Amniotic epithelial cell (primary cell): ENCODE measurements at places on chromosomes 5 and 9.

- peak; percentile 37 for DNase-seq
Measured at GRCh38 chr5:135829681-135830383, 4.6 kb upstream of the SLC25A48 start.

GRCh38 chr5:89187268-89187667 lies 304.3 kb upstream of the MEF2C start:
- DNase-seq, result no peak

DNA sequence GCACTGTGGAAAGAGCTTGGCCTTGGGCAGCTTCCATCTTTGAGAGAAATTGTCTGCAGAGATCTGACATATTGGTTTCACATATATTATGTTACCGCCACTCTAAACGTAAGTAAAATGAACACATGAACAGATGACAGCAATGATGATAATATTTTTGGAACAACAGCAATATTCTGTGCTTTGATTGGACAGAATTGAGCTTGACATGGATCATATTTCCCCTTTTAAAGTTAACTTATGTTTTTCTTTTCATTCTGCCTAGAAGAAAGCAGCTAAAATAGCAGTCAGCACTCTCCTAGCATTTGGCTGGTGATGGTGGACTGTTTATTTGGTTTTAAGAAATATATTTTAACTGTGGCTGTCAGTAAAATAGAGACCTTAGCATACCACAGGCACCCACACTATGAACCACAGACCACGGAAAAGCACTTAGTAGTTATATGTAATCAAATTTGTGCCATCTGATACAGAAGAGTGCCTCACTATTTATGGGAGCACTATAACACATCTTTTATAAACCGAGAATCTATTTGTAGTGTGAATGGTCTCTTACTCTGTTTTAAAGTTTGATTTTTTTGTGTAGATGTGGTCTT lies 1.8 kb upstream of the CFAP95 start:
- DNase-seq, result no peak

- DNase-seq, result peak; percentile 90
Measured at GRCh38 chr9:13267743-13268142, 11.7 kb downstream of the MPDZ start.

GRCh38 chr9:103941104-103941503 lies 153.0 kb upstream of the SMC2 start:
- no peak for DNase-seq

DNA sequence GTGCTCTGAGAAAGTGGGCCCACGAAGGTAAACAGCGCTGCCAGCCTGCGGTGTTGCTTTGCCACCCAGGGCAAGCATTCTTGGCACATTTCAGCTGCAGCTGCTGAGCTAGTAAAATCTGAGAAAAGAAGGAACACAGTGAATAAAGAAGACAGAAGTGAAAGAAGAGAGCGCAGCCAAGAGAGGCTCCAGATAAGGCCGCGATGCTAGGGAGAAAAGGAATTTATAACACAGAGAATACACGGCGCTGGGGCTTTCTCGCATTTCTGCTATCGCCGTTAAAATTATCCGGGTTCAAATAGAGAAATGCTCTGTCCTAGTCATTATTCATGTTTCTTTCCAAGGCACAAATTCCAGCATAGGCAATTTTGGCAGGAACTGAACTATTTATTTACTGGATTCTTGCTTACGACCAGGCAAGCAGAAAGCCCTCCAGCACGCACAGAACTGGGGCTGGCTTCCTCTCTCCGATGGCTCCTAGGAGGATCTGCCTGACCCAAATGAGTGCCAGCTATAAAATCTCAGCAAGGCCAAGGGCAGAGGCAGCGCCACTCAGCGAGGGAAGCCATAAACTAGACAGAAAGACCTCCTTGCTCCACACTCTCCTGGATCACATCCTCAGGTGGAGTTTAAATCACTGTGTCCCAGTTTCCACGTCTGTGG lies 111.2 kb downstream of the ATPSCKMT start:
- no peak for DNase-seq

DNA sequence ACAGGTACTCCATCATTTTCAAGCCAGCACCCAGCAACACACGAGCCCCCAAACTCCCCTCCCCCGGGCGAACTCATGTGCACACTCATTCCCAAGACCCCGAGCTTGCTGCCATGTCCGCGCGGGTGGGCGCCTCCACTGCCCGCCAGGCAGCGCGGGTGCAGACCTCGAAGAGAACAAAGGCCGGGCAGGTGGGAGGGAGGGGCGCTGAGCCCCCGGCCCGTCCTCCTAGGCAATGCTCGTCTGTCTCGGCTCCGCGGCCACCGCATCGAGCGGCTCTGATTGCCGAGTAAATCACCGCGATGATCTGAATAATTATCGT lies 47.1 kb upstream of the PSD2 start:
- DNase-seq, result no peak

GRCh38 chr9:125854553-125855275 lies 107.5 kb downstream of the PBX3 start:
- peak; percentile 78 for DNase-seq

DNA sequence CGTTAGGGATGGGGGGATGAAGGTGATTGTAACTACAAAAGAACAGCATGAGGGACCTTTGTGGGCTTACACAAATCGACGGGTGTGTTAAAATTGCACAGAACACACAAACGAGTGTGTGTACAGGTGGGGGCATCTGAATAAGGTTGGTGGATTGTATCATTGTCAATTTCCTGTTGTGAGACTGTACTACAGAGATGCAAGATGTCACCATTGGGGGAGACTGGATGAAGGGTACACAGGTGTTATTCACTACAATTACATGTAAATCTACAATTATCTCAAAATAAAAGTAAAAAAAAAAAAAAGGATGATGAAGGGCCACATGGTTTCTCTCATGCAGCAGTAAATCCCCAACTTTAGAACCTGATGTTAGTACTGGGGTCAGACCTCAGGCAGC lies 31.4 kb upstream of the PHYKPL start:
- no peak for DNase-seq

GRCh38 chr5:135600971-135601381 lies 22.2 kb upstream of the CXCL14 start:
- DNase-seq, result no peak

- DNase-seq, result no peak
Measured at GRCh38 chr9:76630916-76631315, 133.3 kb upstream of the PCA3 start.

GRCh38 chr9:99107421-99107820 lies 2.5 kb downstream of the TGFBR1 start:
- DNase-seq, result no peak

DNA sequence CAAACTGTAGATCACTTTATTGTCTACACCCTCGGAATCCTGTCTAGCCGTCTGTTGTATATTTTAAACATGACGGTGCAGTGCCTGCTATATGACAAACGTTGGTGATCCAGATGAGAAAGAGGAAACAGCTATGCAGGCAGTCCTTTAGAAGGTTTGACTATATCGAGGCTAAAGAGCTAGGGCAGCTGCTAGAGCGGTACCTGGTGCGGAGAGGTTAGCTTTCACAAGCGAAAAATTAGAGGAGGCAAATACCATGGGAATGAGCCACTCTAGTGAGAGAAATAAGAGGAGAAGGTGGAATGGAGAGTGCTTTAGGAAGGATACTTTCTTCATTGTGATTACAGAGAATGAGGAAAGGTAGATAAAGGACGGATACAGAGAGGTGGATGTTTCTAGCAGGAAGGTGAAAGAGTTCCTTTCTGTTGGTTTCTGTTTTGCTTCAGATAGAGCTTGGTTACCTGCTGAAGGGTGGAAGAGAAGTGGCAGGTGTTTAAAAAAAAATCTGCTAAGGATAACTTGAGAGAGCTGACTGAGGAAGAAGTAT lies 959 bp upstream of the FBXL17 start:
- peak; percentile 48 for DNase-seq

DNA sequence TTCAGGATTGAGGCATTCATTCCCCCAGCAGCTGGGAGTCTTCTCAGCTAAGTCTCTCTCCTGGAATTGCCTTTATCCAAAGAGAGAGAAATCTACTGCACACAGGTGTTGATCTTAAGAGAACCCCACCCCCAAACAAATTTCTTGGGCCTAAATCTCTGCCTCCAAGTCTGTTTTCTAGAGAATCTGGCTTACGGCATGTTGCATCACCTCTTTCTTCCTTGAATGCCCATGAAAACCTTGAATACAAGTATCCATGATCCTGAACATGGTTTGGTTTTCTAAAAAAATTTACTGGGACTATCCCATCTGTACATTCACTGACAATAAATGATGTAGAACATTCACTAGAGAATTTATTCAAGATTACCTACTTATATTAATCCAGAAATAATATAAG lies 401.6 kb downstream of the PDE4D start:
- DNase-seq, result no peak

GRCh38 chr5:145804701-145805100 lies 30.4 kb downstream of the PRELID2 start:
- DNase-seq, result no peak

DNA sequence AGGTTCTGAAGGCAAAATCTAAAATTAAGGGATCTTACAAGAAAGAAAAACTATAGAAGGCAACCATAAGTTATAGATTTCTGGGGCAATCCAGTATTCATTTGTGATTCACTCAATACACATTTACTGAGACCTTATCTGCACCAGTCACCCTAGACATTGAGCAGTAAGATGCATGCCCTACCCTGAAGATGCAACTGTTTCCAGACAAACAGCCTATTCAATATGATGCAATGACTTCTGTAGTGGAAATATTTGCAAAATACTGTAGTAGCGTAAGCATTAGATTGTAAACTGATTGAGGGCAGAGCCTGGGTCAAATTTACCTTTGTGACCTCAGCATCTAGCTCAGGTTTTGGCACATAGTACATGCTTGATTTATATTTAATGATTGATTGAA lies 256.2 kb upstream of the ACTBL2 start:
- DNase-seq, result peak; percentile 45

DNA sequence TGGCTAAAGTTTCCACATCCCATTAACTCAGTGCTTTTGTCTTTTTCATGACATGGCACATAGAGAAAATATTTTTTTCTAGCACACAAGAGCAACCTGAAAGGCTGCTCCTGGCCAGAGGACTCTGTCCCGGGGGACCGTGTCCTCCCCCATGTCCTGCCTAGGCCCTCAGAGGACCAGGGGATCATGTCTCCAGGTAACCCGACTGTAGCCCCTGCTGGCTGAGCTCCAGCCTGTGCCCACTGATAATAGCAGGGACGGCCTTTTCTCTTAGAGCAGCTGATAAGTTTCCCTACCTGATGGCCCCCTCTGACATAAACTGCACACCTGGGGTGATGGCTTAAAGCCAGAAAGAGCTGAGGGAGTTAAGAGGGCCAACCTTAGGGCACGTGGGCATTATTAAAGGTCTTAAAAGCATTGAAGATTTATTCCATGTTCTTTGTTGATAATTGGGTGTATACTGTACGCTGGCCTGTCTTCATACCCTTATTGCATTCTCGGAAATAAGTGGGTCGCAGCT lies 5.9 kb downstream of the HDHD3 start:
- DNase-seq, result no peak

- peak; percentile 42 for DNase-seq
Measured at GRCh38 chr5:142894749-142895148, 124.6 kb downstream of the ARHGAP26 start.

- peak; percentile 69 for DNase-seq
Measured at GRCh38 chr9:88789785-88790184, 201.5 kb upstream of the S1PR3 start.

DNA sequence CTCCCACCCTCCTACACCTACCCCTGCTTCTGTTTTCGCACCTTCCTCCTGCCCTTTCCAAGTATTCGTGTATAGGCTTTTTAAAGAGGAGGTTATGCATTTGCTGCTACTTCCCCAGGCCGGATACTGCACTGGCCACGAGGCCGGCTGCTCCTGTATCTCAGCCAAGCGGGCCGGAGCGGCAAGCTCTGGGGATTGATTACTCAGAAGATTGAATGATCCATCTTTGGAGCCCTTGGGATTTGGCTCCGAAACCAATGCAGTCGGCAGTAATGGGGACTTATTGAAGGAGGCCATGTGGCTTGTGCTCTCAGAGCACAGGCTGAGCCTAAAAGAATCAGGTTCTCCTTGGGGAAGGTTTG lies 405.3 kb downstream of the TLE4 start:
- DNase-seq, result no peak

GRCh38 chr9:135416664-135417290 lies 62.8 kb upstream of the PPP1R26 start:
- DNase-seq, result no peak

DNA sequence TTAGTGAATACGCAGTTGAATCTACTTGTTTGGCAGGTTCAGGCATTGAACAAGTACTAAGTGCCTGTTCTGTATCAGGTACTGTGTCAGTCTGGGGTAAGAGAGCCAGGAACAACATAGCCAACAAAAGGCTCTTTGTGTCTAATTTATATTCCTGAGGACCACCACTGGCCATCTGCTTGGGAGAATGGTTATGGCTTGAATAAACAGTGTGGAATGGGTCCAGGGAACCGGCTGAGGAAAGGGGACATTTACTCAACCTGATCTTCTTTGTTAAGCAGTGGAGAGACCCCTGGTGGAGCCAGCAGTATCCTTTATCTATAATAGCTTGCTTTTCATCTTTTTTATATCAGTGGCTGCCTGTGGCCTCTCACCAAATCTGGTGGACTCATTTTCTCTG lies 38.6 kb downstream of the EXOSC2 start:
- DNase-seq, result no peak

- peak; percentile 58 for DNase-seq
Measured at GRCh38 chr9:14538526-14538925, 154.7 kb downstream of the ZDHHC21 start.

DNA sequence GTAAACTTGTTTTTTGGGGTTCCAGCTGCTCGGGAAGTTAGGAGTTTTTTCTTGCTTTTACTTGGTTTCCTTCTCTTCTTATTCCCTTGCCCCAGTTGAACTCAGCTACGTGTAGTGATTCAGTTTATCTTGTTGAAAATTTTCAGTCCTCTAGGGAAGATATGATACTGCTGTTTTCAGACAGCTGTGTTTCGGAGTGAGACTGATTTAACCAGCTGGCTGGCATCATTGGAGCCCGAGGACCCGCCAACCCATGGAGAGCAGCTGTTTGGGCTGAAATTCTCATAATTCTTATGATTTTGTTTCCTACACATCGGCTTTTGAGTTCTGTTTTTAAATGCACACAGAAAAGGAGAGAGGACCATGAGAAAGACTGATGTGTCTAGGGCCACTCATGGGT lies 271.5 kb downstream of the NR3C1 start:
- DNase-seq, result no peak

DNA sequence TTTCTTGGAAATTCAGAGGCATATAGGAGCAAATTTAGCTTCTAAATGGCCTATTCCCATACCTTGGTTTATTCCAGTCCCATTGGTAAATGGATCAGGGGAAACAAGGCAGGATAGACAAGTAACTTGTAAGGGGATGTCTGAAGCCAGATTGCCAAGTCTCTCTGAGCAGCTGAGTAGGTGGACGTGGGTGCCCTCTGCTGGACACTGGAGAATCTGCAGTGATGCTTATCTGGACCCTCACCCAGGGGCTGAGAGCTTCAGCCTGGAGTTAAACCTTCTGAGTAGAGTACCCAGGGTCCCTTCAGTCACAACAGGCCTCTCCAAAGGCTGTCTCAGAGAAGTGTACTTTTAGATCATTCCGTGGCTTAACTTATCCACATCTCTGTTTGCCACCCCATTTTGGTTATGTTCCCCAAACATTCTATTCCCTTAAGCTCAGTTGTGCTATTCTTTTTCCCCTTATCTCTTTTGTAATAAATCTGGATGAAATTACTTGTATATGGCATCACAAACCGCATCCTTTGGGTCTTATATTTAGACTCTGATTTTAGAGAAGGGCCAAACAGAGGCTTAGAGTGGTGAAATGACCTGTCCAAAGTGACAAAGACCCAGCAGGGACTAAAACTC lies 218.3 kb upstream of the GLRA1 start:
- DNase-seq, result peak; percentile 41

GRCh38 chr9:117188394-117188793 lies 226.5 kb downstream of the ASTN2 start:
- DNase-seq, result no peak

GRCh38 chr5:54757541-54757940 lies 227.9 kb downstream of the ESM1 start:
- no peak for DNase-seq
